ENCODE measurements at places on chromosomes 12 and 14. TPM values are rescaled to one million over a fixed set of nuclear protein-coding genes. Genes with fewer than 3 reads are reported as not detected.
A peak's percentile ranks its signal among the peaks of the same experiment; 100 is the strongest.

The BHLHE41 gene
- 0.65 TPM for total RNA-seq

DNA sequence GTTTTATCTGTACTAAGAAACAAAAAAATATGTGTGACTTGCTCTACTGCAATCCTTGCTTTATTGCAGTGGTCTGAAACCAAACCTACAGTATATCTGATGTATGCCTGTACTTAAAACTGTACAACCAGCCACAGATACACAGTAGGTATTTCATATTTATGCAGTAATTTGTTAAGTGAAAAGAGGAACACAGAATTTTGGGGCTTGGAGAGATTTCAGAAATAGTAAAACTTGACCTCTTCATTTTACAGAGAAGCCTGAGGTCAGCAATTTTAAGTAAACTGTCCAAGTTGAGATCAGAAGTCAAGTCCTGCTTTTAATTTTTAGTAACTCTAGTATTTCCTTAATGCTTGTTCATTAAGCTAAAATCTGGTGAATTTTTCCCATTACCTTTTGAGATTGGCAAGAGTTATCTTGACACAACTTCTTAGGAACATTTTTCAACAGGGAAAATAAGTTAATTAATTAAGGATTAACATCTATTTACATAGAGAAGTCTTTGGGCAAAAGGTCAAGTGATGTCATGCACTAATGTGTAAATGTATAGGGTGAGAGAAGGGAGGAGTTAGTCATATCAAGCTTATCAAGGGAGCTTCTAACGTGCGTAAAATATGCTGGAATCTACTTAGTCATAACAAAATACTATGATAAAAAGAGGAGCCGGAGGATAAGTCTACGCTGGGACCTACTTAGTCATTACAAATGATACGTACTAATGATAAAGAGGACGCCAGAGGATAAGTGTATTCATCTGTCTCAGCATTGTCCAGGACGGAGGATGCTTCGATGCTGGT lies 66.0 kb upstream of the GTF2A1 start:
- peak; percentile 58 for ATAC-seq

DNA sequence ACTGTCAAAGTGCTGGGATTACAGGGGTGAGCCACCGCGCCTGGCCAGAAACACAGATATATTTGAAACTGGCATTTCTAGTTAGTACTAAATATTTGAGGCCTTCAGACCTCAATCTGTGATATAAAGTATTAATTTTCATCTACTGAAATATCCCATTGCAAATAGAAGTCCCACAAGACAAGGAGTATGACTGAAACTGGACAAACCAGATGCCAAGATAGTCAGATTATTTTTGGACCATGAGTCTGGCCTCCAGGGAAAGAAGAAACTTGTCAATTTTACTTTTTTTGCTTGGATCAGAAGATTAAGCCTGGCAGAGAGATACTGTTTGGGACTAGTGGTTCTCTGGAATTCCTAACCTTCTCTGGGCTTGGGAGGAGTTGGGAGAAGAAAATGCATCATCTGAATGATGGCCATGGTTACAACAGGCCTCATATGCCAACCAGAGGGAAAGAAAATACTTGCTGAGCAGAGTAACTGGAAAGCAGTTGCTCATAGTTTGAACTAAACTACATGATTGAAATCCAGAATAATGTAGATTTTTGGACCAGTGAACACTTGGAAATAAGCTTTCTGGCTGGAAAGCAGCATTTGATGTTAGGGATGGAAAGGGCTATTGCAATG lies 2.9 kb upstream of the SMOC1 start:
- no peak for ATAC-seq

DNA sequence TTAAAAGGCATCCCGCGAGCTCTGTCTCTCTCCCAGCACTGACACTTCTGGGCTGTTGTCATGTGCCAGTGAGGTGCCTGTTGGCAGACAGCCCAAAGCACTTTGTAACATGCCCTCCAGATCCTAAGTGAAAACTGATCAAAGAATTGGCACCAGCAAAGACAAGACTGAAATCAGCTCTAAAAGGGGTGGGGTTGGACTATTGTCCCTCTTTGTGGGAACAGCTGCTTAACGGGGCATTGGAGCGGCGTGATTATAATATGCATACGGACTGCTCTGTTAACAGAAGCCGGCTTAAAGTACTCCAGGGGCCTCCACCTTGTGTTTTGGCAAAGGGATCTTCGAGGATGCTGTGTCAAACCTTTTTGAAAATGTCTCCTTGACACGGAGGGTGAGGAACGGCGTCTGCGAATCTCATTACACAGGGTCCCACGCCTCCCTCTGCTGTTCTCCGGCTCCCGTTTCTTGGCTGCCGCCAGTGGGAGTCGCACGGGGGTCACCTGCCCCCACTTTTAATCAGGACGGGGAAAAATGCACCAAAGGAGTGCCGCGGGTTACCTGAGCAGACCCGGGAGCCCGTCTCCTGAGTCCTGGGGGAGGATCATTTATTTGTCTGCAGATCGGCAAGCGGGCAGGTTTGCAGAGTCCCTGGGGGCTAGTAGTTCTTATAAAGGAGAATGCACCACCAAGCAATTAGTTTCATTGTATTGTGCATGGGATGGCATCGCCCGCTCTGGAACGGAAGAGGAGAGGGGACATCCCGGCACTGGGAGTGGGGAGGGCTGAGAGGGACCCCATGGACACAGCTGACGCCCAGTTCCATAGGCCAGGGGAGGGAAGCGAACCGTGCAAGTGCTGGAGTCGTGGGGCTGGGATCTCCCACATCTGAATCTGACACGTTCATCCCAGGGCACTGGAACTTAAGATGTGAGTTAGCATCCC lies 44.3 kb downstream of the SPRING1 start:
- peak; percentile 84 for ATAC-seq

- ATAC-seq, result no peak
Observed at GRCh38 chr14:85444635-85445034, 85.3 kb upstream of the FLRT2 start.
